ENCODE measurements at places on chromosomes 13 and 19.

DNA sequence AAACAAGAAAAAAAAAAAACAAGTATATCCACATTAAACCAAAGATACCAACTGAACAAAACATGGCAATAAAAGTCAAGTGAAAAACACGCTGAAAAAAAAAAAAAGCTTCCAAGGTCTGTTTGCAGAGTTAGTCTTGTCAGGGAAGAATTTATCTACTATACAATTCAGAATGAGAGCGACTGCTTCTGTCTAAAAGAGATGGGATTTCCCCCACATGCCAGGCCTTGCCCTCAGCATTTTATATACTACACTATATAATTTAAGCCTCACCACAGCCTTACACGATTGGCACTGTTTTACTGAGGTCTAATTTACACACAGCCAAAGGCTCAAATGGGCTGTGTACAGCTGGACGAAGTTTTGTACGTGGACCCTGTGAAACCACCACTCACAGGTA, 67.3 kb downstream of the FOXO1 start:
- no peak for DNase-seq

GRCh38 chr13:111296417-111296816, 24.0 kb upstream of the TEX29 start:
- DNase-seq = no peak

DNA sequence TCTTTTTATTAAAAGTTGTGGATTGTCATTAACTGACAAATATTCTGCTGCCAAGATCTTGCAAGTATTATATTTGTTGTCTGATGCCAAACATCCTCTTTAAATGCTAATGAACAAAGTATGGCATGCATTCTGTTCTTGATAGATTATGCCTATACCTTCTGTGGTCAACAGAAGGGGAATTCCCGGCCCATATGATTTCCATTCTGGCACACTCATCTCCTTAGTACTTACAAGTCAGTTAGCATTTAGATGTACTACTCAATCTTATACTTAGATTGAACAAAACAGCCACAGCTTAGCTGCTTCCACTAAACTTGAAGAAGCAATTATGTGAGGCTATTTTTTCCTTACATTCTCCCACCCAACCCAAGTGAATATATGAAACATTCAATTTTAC, 246.1 kb upstream of the DACH1 start:
- no peak for DNase-seq

DNA sequence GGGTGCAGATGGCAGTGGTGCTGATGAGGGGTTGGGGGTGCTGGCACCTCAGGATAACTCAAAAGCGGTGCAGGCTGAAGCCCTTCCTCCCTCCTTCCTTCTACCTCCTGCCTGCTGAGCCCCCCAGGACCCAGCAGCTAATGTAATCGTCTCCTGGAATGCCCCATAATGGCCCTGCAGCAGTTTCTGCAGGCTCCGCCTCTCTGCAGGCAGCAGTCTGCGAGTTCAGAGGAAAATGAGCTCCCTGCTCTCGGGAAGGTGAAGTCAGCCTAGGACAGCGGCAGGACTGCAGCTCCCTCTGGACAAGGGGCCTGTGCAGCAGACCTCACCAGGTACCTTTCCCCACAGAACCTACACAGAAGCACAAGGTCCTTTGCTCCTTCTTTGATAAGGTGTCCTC, 130.9 kb downstream of the ZDHHC20 start:
- no peak for DNase-seq

DNA sequence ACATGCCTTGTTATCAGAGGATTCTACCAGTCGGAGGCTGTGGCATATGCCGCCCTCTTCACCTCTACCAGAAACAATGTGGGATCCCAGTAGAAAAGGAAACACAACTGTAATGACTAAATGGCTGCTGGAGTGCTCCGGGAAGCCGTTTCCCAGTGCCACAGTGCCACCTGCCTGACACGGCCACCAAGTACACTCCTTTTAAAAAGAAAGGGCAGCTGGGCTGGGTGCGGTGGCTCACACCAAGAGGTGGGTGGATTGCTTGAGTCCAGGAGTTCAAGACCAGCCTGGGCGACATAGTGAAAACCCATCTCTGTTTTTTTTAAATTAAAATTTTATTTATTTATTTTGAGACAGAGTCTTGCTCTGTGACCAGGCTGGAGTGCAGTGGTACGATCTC, 67.3 kb downstream of the TRPM4 start:
- no peak for DNase-seq

- DNase-seq = no peak
Measured at GRCh38 chr13:95926231-95926630, 127.0 kb downstream of the UGGT2 start.

DNA sequence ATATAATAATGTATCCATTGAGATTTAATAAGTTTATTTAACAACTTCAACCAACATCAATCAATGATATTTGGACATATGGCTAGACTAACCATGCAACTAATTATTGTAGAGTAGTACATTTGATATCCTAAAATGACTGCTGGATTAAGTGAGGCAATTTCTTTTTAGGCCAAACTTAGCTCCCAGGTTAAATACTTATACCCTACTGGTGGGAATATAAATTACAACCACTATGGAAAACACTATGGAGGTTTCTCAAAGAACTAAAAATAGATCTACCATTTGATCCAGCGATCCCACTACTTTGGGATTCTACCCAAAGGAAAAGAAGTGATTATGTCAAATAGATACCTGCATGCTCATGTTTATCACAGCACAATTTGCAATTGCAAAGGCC, 345.8 kb downstream of the RBM26 start:
- DNase-seq = no peak

GRCh38 chr19:39557811-39558623, 18.1 kb upstream of the EID2 start:
- DNase-seq = no peak

- no peak for DNase-seq
Measured at GRCh38 chr19:11658970-11659369, 61.7 kb downstream of the ZNF627 start.

GRCh38 chr19:18441804-18442788, 4.2 kb upstream of the ISYNA1 start:
- DNase-seq = no peak

DNA sequence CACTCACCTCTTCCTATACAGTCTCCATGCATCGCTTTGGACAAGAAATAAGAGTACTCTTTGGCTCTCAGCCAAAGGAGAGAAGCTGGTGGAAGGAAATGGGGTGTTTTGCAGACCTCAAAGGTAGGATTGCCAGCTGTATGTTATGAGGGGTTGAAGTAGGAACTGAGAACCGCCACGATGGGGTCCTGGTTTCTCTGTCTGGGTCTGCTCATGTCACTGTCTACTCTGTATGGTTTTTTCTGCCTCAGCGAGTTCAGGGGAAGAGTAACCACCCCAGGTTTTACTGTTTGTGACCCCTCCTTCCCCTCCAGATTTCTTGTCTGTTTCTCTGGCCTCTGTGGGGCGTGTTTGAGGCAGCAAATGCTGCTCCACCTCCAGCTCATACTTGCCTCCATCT, 4.1 kb downstream of the ZNF805 start:
- DNase-seq = no peak

DNA sequence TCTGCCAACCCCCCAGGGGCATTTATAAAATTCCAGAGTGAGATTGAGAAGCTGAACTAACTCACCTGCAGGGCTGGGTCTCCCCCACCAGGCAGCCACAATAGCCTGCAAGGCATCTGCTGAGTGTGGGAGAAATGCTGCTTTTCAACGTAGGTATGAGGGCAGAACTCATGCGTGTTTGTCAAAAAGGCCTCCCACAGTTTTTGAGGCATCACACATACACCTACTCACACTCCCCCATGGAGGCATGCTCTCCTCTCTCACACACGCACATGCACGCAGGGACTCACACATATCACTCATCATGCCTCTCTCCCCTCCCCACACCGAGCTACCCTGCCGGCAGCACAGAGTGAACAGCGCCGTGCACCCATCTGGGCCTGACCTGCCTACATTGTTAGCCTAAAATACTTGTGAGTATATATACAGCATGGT, 390.5 kb downstream of the FGF9 start:
- peak; percentile 70 for DNase-seq

- DNase-seq = no peak
Measured at GRCh38 chr13:32866921-32867320, 149.3 kb upstream of the KL start.

DNA sequence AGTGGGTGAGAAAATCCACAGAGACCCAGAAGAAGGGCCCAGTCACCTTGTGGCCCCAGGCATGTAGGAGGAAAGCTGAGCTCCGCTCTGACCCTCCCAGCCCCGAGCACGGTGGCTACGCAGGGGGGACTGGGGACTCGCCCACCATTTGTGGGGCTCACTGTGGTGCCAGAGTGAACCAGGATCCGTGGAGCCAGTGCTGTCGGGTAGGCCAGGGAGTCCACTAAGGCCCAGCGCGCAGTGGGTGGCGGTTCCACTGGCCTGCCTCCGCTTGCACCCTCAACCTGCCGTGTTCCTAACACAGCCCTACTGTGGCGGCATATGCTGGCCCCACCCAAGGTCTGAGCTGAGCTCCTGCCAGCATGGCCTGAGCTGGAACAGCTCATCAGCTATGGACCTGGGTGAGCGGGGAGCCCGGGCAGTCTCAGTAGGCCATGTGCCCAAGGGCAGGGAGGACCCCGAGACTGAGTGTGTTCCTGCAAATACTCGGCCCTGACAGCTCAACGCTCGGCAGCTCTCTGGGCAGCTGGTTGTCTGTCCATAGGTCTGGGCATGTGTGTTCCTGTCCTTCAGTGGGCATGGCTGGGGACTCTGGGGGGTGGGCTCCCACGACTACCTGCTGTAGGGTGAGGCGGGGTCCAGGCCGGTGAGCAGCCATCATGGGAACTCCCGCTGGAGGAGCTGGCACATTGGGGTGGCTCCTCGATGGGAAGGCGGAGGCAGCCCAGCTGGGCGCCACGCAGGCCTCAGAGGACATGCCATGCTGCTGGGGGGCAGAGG, 36.6 kb downstream of the CEBPG start:
- no peak for DNase-seq

- peak; percentile 29 for DNase-seq
Measured at GRCh38 chr13:50801087-50801931, 42.2 kb downstream of the DLEU7 start.

DNA sequence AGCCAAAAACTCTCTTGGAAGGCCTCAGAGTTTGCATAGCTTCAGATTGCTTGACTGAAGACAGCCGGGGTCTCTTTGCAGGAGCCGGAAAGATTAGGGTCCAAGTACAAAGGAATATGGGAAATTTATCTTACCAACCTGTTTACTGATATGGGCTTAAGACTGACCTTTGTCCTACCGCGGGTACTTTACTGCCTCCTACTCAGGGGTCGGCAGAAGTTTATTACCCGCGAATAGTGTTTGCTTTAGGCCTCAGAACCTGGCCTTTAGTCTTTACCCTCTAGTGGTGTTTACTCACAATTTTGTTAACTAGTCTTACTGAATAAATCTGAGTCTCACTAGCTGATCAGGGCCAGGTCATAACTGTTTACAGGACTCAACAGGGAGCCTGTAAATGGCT, 765.4 kb upstream of the SPRY2 start:
- DNase-seq = no peak

- no peak for DNase-seq
Measured at GRCh38 chr13:54637366-54637765, 1608.8 kb downstream of the OLFM4 start.

DNA sequence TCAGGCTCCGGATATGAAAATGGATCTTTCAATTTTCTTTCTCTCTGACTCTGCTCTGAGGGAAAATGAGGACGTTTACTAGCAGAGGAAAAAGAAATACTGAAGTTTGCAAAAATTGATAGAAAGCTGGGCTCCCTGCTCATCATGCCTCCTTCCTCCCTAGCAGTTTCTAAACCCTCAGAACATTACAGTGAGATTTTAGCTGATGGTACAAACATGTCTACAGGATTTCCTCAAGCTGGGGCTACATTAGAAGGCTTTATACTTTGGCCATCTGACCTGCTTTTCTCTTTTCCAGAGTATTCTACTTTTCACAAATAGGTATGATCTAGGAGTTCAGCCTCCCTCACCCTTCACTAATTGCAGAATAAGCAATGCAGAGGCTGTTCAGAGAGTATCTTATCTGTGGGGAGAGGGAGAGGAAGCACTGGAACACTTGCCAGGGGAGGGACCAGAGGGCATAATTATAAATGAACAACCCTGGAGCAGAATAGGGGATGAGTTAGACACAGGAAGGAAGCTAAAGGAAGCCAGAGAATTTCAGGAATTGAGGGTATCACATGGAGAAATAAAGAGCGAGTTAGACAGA, 30.0 kb downstream of the CEACAM1 start:
- DNase-seq = no peak

- DNase-seq = no peak
Measured at GRCh38 chr19:17830567-17831418, 9.5 kb upstream of the INSL3 start.

- DNase-seq = no peak
Measured at GRCh38 chr19:45276284-45276687, 25.2 kb downstream of the MARK4 start.

- DNase-seq = no peak
Measured at GRCh38 chr19:9009935-9010651, at the start of gene MUC16. Gene MUC16 (minus strand): TSS chr19:9010409.

DNA sequence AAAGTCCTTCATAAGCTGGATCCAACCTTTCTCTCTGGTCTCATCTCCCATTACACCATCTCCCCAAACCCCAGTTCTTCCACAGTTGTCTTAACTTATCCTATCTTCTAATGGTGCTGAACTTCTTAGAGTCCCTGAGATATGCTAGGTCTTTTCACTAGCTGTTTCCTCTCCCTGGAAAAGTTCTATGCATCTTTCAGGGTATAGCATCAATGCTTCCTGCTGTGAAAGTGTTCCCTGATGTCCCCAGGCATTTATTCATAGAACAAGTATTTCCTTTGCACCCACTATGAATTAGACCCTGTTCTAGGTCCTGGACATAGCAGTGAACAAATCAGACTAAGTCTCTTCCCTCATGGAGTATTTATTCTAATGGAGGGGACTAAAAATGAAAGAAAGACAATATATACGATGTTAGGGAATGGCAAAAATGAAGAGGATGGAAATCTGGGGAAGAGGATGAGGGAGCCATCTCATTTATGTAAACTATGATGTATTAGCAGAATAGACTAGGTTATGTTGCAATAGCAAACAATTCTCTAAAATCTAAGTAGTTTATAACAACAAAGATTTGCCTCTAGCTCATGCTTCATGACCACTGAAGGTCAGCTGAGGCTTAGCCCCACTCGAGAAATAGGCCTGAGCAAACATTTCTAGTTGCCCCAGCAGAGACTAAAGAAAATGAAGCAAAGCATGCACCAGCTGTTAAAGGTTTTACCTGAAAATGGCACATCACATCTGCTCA, 120.0 kb downstream of the CYSLTR2 start:
- no peak for DNase-seq

DNA sequence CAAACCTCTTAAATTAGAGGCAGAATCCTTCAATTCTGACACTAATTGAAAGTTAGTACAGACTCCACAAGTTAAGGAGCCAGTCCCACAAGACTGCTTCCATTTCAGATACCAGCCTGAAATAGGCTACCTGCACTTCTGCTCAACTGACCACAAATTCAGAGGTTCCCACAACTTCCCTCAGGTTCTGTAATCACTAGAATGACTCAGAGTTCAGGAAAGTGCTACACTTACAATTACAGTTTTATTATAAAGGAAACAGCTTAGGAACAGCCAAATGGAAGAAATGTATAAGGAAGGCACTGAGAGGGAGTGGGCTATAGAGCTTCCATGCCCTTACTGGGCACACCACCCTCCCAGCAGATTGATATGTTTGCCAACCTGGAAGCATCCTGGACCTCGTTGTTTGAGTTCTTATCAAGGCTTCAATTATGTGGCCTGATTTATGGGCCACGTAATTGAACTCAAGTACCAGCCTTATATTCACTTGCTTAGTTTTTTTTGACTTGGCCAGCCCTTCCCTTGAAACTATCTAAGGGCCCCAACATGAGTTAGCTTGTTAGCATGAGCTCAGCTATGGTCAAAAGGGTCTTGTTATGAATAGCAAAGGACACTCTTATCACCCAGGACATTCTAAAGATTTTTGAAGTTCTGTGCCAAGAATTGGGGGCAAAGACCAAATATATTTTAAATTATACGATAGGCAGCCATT, 25.9 kb downstream of the NBEA start:
- no peak for DNase-seq
